ENCODE measurements at places on chromosomes 2 and 18. TPM values are rescaled to one million over a fixed set of nuclear protein-coding genes. Genes with fewer than 3 reads are reported as not detected.

Gene OR6B2
- total RNA-seq: not detected

Gene DSG1
- total RNA-seq: not detected

Gene ZAP70
- total RNA-seq: 197 TPM

Gene TTC31
- 26.4 TPM for total RNA-seq

Gene HOXD13
- total RNA-seq: not detected

DNA sequence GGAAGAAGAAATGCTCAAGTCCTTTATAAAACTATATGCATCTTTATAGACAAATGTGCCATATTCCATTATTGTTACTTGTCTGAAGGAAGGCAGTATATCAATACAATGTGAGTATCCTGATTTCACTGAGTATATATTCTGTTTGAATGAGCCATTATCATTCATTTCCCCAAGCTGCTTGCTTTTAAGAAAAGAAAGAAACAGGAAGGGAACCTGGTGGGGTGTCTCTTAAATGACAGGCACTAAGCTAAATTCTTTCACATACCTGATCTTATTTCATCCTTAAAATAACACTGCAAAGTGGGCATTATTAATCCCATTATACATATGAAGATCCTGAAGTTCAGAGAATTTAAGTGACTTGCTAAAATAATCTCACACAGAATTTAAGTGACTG is 307.9 kb downstream of the SLC8A1 start:
- no peaks in the 10 kb centered on the region for H3K27me3 ChIP-seq
- H3K4me3 ChIP-seq: no peak overlapping the region
- H3K4me1 ChIP-seq: no peaks in the 10 kb centered on the region
- H3K36me3 ChIP-seq: no peaks in the 10 kb centered on the region
- no peak overlapping the region for H3K27ac ChIP-seq

DNA sequence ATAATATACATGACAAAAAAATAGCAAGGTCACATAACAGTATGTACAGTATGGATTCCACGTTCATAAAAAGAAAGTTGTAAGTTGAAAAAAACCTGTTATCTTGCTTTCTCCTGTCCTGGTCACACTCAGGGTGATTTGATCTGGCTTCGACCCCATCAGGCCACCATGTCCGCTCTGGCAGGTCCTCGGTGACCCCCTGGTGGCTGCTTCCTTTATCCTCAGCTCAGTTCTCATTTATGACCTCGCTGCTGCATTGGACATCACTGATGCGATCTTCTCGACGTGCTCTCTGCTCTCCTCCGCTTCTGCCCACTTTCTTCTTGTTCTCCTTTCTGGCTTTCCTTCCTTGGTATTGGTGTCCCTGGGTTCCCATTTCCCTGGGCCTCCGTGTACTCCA is 29.7 kb downstream of the DGKD start:
- no peak for DNase-seq
- H3K4me3 ChIP-seq: no peak overlapping the region
- no peaks in the 10 kb centered on the region for H3K27me3 ChIP-seq
- H3K27ac ChIP-seq: no peak overlapping the region
- peaks cover 70% of the 10 kb centered on the region for H3K4me1 ChIP-seq

GRCh38 chr2:163757814-163758213 is 22.0 kb upstream of the FIGN start:
- no peak for DNase-seq
- no peaks in the 10 kb centered on the region for H3K27me3 ChIP-seq
- no peak overlapping the region for H3K27ac ChIP-seq
- no peaks in the 10 kb centered on the region for H3K36me3 ChIP-seq
- no peak overlapping the region for H3K4me3 ChIP-seq
- no peaks in the 10 kb centered on the region for H3K4me1 ChIP-seq

DNA sequence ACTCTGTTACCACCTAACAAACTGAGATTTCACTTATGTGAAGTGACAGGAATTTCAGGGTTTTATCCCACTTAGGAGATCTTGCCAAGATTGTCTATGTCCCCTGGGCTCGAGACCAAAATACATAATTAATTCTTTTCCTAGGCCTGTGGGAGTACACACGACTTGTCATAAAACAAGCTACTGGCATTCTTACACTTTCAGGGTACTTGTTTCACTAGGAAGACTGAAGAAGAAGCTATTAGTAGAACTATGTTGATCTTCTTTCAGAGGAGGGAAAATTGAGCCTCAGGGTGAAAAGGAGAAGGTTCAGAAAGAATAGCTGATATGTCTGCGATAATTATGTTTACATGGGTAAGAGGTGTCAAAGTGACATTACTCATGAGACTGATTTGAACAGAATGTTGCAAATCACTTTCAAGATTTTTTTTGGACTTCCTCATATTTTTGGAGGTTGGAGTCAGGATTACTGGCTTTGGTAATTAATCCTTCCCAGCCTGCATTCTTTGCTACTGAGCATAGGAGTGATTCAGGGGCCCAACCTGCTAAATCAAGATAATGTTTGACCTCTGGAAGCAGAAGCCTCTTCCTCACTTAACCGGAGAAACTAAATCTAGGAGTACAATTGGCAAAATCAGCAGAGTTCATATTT is 240.0 kb upstream of the NT5C1B start:
- H3K27ac ChIP-seq: no peak overlapping the region
- no peaks in the 10 kb centered on the region for H3K36me3 ChIP-seq
- DNase-seq: no peak

GRCh38 chr2:125870264-125870663 is 785.7 kb upstream of the GYPC start:
- H3K36me3 ChIP-seq: no peaks in the 10 kb centered on the region
- DNase-seq: no peak
- no peak overlapping the region for H3K27ac ChIP-seq
- no peaks in the 10 kb centered on the region for H3K4me1 ChIP-seq
- H3K4me3 ChIP-seq: no peak overlapping the region
- no peaks in the 10 kb centered on the region for H3K27me3 ChIP-seq

DNA sequence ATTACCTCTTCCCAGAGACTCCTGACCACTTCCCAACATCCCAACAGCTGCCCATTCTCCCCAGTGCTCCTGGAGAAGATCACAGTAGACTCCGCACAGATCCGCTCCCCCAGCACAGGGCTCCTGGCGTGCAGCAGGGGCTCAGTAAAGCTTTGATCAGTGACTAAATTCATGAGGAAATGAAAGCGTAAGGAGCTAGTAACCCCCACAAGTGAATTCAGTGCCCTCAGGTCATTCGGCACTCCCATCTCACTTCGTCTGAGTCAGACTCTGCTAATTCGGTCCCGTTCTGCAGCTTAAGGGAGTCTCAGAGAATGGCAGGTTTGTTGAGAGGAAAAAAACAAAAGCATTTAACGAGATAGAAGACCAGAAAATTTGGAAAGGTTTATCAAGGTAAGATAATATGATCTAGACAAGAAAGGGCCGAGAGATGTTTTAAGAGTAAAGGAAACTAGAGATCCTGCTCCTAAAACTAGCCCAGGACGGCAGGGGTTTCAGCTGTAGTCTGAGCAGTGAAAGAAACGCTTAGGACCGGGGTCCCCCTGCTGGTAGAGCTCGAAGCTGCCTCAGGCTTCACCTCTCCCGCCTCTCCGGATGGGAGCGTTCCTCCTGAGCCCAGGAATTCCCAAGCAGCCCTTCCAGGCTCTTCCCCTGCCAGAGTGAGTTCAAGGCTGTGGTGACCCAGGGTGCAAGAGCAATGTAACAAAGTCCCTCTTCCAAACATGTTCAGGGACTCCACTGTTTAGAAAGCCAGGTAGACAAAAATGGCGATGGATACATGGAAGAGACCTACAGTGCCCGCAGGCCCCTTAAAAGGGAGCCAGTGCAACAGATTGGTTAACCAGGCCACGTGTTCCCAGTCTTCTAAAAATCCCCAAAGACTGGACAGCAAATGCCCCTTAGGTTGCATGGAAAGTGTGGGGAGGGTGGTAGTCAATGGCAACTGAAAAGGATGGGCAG is 127.3 kb downstream of the DNER start:
- no peak overlapping the region for H3K27ac ChIP-seq
- H3K27me3 ChIP-seq: no peaks in the 10 kb centered on the region
- no peaks in the 10 kb centered on the region for H3K4me1 ChIP-seq
- no peaks in the 10 kb centered on the region for H3K36me3 ChIP-seq
- H3K4me3 ChIP-seq: no peak overlapping the region

DNA sequence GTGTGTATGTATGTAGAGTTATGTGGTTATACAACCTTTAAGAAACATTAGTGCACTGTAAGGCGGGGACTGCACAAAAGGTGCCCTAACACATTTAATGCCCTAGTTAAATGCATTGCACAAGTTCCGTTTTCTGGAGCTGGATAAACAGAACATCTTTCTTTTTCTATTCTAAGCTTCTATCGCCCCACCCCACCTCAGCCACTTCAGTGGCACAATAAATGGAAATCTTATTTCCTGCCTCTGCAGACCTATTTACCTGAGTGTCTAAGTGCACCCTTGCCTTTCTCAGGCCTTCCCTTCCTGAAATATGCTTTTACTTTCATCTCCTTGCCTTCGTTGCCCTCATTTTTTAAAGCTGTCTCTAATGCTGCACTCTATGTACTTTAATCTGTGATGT is 123.5 kb downstream of the TANC1 start:
- H3K27ac ChIP-seq: no peak overlapping the region
- no peaks in the 10 kb centered on the region for H3K36me3 ChIP-seq
- H3K27me3 ChIP-seq: no peaks in the 10 kb centered on the region
